CD14-positive monocyte (primary cell): ENCODE measurements at places on chromosomes 13 and 19.

DNA sequence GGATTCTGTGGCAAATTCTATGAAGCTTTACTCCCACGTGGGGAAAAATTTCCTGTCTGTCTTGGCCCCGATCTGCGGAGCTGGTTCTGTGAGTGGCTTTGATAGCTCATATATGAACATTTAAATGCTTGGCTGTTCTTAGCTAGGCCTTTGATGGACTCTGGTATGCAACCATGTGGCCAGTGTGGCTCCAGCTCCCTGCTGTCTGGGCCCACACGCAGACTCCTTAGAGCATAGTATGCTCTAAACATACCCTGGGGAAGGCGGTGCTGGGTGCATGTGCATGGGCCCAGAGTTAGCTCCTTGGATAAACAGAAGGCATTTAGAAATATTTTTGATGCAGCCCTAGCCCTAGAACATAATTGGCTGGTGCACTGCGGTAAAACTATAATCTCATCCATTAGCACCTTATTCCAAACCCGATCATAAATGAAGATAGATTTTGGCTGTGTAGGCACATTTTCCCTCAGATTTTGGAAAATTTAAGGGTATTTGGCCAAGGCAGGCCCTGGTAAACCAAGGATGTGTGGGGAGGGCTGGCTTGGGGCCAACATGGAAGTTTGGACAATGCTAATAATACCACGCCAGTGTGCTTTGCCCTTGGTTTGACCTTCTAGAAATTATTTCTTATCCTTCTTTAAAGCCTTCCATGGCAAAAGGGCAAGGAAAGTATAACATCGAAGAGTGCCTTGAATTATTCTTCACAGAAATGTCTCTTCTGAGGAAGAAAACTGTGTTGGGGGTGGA, 153.5 kb downstream of the LMO7 start:
- no peak for DNase-seq

GRCh38 chr13:44938854-44939253, 50.4 kb downstream of the NUFIP1 start:
- DNase-seq, result no peak

DNA sequence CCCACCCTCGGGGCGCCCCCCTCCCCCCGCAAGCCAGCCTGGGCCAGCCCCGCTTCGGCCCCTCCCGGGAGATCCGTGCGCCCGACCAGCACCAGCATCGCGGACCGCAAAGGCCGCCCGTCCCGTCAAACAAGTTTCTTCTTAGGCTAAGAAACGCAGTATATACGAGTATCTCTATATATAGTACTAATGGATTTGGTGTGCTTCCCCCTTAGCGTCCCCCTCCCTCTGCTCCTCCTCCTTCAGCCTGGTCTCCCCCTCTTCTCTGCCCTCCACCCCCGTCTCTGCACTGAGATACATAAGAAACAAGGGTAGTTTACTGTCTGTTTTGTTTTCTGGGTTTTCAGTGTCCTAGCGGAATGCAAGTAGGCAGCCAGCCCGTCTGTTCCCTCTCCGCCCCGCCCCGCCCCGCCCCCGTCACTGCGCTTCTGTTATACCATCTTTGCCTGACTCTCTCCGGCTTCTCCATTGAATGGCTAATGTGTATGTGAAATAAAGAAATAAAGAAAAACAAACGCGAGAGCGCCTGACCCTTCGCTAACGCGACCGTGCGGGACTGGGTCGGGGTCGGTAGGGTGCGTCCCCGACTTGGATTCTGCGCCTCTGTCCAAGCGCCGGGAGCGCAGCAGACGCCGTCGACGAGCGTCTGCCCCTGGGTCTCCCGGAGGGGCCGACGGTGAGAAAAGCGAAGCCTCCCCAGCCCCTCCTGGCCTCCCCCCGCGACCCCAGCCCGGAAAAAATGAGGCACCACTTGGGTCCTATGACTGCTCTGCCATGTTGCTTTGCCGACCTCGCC, 4.2 kb downstream of the LYL1 start:
- DNase-seq, result peak; percentile 63

DNA sequence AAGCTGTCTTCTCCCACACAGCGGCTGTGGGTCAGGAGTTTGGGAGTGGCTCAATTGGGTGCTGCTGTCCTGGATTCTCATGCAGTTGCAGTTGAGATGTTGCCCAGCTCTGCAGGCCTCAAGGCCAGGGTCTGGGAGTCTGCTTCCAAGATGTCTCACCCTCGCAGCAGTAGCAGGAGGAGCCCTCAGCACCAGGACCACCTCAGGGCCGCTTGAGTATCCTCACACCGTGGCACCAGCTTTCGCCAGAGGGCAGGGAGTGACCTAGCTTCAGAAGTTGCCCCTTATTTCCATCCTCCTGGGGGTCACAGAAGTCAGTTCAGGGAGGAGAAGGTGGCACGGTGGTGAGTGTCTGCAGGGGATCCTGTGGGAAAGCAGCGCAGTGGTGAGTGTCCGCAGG, 20.9 kb downstream of the TFDP1 start:
- DNase-seq, result no peak

- no peak for DNase-seq
Measured at GRCh38 chr19:49502866-49503581, 6.8 kb downstream of the RPS11 start.

DNA sequence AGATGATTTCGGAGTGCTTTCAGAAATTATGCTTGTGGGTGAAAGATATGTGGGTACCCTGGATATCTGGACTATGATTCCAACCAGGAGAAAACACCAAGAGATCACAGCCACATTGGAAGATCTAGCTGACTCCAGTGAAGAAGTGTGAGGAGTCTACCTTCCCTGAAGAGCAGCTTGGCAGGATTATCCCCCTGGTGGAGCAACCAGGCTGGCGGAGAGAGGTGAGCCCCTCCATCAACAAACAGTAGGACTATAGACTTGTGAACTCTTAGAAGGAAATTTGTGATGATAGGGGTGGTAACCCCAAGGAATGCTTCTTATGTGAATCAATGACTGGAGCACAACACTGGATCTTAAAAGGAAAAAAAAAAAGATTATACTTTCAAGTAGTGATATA, 47.8 kb upstream of the DIAPH3 start:
- DNase-seq, result no peak

DNA sequence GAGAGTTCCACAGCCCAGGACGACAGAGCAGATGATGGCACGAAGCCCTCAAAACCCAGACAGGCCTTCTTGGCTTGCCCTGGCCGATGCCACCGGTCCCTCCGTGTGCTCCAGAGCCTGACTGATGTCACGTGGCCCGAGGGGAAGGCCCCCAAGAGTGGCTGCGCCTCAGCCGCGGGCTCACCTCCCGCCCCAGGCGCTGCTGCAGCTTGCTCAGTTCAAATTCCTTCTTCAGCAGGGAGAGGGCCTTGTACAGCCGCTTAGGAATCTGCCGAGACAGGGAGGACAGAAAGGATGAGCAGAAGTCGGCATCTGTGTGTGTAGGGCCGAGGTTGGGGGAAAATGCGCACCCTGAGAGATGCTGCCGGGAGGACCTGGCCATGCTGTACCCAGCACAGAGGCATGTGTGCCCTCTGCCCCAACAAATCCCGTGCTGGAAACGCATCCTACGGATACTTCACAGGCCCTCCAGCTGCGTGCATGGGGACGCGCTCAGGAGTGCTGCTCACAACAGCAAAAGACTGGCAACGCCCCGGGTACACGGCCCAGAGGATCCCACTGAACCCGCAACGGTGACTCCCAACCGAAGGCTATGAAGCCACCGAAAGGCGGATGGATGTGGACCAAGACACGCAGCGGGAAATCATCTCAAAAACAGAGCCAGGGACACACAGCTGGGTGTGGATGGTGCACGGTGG, 12.9 kb downstream of the LONP1 start:
- DNase-seq, result no peak
